ENCODE measurements at places on chromosomes 7 and 10.
A peak's percentile ranks its signal among the peaks of the same experiment; 100 is the strongest.

- DNase-seq, result no peak
These were observed 13.1 kb downstream of the UMAD1 start for GRCh38 chr7:7653593-7654187.

- no peak for DNase-seq
These were observed 39.6 kb upstream of the MET start for GRCh38 chr7:116632384-116632783.

DNA sequence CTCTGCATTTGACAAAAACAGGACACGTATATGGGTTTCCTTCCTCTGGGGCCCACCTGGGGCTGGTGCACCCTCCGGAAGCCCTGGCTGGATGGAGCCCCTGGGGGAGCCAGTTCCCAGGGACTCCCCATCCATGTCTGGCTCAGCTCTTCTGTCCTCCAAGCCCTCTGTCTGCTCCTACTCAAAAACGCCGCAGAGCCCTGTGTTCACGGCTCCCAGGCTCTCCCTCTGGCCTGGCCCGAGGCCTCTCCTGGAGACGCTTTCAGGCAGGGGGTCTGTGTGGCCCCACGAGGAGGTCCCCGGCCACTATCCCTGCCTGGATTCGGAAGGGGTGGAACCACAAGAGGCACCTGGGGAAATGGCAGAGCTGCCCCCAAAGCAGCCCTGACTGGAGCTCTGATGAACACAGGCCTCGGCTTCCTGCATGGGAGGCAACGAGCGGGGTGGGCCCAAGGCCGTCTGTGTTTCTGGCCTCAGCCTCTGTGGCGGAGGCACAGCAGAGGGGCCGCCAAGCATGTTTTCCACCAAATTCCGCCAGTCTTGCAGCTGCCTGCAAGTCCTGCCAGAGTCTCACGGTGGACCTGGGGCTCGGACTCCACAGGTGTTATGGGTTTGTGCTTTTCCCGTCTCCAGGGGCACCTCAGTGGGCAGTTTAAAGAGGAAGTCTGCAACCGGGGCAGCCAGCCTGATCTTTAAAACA is 22.6 kb upstream of the INPP5A start:
- no peak for DNase-seq

GRCh38 chr7:148515237-148515636 is 75.3 kb upstream of the C7orf33 start:
- DNase-seq, result no peak

DNA sequence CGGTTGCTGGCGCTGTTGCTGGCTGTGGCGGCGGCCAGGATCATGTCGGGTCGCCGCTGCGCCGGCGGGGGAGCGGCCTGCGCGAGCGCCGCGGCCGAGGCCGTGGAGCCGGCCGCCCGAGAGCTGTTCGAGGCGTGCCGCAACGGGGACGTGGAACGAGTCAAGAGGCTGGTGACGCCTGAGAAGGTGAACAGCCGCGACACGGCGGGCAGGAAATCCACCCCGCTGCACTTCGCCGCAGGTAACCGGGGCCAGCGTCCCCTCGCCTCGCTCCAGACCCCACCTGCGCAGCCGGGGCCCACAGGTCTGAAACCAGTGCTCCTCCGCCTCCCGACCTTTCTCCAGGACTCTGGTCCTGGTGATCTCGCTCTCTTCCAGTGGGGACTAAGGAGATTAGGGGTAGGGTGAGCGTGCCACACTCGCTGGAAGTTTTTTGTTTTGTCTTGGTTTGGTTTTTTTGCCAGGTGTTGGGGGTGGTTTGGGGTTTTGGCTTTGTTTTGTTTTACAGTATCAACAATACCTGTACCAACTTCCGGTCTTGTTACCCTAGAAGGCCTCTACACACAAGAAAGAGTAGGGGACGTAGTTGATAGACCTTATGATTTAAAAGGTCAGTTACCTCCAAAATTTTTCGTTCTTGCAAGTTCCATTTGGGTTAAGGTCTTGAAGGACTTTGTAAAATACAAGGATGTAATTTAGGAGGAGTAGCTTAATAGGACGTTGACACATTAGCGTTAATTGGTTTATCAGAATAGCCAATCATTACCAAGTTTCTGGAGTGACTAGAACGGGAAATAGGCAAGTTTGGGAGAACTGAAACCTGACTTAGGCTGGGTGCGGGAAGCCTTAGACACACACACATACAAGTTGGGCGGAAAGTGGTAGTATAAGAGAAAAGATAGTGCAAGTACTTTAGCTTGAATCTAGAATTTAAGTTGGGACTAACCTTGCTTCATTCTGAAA is 704 bp downstream of the TNKS2 start:
- DNase-seq, result no peak

DNA sequence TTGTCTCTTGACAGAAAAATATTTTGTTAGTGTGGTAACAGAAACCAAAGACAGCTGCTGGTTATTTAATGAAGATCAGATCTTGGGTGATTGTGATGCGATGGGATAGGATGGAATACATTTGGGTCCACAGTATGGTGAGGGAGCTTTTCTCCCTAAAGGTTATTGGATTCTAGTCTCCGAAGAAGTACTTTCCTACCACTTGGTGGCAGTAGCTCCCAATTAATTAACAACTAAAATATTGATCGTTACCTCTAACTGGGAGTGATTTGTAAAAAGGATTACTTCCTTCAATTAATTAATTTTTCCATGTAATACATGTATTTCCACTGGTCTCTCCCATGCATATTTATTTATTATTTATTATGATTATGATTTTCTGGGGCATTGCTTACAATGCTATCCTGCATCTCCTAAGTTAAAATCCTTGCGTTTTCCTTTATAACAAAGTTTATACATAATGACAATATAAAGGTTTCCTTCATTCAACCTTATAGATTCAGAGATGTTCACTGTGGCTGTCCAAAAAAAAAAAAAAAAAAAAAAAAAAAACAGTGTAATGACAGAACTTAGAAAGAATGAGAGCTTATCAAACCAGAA is 25.6 kb downstream of the TMEM196 start:
- DNase-seq, result no peak

GRCh38 chr7:17364671-17365070 is 66.2 kb downstream of the AHR start:
- DNase-seq, result no peak

DNA sequence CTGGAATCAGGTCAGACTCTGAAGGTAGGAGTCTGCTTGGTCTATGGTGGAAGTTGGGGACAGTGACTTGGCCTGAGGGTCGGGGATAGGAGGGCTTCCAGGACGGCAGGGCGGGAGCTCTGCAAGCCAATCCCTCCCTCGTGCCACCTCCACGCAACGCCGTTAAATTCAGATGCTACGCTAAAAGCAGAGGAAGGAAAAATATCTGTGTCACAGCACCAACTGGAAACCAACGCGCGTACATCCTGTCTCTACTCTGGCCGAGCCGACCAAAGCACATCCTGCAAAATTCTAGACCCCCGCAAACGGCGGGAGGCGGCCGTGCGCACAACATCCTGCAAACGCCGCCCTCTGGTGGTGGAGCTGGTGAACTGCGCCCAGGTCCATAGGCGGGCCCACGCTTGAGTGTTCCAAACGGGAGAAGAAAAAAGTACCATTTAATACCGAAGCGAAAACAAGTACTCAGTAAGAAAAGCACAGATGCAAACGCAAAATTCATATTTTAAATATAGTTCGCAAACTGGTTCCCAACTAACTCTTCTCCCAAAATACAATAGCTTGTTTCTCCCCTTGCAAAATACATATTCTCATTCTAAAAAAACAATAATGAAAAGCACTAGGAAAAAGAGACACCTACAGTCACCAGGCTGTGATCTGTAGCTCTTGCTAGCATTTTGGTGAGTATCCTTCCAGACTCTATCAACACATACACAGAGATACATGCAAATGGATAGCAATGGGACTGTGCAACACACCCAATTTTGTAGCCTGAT is 45.7 kb upstream of the HSPA12A start:
- DNase-seq, result peak; percentile 77

- DNase-seq, result no peak
These were observed 274.0 kb upstream of the GLI3 start for GRCh38 chr7:42511027-42511426.

- no peak for DNase-seq
These were observed 440.5 kb downstream of the GRID1 start for GRCh38 chr10:85926136-85926535.

GRCh38 chr10:123150271-123150985 is 2.5 kb downstream of the HMX2 start:
- DNase-seq, result no peak

- peak; percentile 47 for DNase-seq
These were observed 1.3 kb downstream of the HOXA7 start for GRCh38 chr7:27154901-27155815.
